CD4-positive, alpha-beta T cell treated with Interleukin-2 at 100 ng/mL for 4 hours (primary cell): ENCODE measurements at places on chromosomes 12 and 14.

- DNase-seq: no peak
Measured at GRCh38 chr14:95267306-95267705, 52.4 kb downstream of the CLMN start.

GRCh38 chr12:88375306-88376305 lies 204.7 kb downstream of the KITLG start:
- no peak for DNase-seq

GRCh38 chr12:25254271-25254880 lies 3.6 kb upstream of the KRAS start:
- no peak for DNase-seq

- peak; percentile 63 for DNase-seq
Measured at GRCh38 chr12:12807970-12808702, 5.0 kb upstream of the DDX47 start.

DNA sequence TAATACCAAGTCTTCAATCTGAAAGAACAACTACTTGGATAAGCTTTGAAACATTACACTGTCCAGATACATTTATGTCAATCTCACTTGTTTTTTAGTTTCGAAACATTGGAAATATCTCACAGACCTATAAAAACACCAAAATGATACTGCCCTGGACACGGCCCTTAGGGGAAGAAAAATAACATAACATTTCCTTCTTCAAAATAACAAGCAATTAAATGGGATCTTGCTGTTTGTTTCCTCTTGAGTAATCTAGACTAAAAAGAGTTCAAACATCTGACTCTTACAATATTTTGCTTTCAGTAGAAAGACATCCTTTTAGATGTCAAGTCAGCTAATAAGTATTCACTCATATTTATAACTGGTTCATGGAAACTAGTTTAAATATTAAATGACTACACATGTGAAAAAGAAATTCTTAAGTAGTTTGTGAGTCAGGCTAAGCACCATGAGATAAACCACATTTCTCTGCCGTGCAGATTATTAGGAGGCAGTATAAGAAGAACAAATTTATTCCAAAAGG lies 87.5 kb downstream of the EPS8 start:
- DNase-seq: no peak

- no peak for DNase-seq
Measured at GRCh38 chr14:104316121-104316722, 177.8 kb downstream of the KIF26A start.

- no peak for DNase-seq
Measured at GRCh38 chr14:25048170-25049016, 1.6 kb downstream of the STXBP6 start.

- DNase-seq: no peak
Measured at GRCh38 chr12:114415525-114415868, 9.6 kb upstream of the TBX5 start.

DNA sequence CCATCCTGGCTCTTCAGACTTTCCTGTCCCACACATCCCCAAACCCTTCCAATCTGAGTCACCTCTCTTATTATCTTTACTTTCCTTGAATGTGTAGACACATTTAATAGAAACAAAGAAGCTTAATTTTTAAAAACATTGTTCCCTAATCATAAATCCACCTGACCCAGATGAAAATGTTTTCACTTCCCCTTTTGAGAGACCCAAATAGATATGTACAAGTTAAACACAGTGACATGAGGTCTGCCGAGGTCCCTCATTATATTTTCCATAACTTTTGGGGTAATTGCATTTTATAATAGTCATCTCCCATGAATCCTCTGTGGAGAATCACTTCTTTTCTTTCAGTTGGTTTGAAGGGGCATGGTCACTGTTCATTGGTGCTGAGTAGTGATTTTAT lies 191.1 kb downstream of the GRIN2B start:
- no peak for DNase-seq

- DNase-seq: no peak
Measured at GRCh38 chr12:113946175-113946574, 19.9 kb downstream of the RBM19 start.

DNA sequence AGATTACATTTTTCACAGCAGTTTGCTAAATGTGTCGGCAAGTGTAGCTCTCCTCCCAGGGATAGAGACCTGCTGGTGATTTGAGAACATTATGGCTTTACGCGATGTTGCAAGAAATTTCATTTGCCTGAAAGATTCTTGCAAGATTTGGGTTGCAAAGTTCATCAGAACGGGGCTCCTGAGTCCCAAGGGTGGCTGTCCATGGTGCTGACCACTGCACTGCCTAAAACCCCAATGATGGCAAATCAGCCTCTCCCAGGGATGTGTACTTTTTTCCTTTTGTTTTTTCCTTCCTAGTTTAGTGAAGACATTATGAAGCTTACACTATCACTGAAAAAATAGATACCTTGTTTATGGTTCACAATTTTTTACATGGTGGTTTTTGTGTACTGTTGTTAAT lies 85.4 kb downstream of the WSCD2 start:
- DNase-seq: peak; percentile 3

- DNase-seq: no peak
Measured at GRCh38 chr12:31312431-31312830, 13.5 kb downstream of the SINHCAF start.

DNA sequence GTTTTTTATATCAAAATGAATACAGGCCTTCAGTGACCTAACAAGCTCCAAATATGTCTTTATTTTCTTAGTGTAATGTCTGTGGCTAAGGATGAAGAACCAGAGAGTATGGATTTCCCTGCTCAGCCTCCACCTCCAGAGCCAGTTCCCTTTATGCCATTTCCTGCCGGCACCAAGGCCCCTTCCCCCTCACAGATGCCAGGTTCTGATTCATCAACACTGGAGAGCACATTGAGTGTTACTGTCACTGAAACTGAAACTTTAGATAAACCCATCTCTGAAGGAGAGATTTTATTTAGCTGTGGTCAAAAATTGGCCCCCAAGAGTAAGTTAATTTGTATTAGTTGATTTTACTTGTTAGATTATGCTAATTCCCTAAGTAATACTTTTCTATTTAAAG lies 61.0 kb downstream of the KIAA0586 start:
- DNase-seq: no peak

DNA sequence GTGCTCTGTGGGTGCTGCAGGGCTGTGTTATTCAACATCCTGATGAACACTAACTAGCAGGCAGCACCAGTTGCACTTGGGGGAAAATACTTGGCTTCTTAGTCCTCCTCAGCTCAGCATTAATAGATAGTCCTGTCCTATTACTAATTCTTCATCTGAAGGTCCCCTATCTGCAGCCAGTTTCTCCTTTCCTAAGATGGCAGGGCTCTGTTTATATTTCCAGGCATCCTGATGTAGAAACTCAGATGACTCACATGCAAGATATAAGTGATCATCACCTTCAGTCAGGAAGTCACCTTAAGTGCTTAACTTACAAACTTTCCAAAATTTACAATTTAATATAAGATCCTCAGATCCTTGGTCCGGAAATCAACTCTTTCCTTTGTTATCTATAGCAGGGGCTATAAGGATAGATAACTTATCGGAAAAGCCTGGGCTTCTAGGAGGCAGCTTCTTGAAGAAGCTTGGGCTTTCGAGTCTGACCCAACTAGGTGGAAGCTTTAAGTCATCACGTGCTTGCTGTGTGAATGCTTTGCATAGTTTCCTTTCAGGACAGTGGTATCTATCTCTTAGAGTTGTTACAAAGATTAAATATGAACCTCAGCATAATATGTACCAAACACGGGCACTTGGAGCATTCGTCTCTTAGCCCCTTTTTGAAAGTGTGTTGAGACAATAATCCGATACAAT lies 181.0 kb upstream of the GRIP1 start:
- DNase-seq: no peak

- DNase-seq: no peak
Measured at GRCh38 chr14:88746052-88746451, 46.7 kb downstream of the EML5 start.

DNA sequence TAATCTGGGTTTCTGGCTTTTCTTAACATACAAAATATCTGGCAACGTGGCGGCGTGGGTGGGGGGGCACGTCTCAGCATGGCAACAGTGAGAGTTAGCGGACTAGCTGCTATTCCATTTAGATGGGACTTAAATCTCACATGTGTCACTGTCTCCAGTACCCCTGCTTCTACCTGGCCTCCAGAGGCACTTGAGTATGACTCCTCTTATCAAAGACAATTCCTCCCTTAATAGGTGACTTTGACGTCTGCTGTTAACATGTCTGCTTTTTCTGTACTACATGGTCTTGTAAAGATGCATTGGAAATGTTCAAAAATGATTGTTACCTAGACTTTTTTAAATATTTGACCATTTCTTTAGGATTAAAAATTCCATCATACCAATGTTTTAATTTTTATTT lies 456.2 kb downstream of the TMTC2 start:
- DNase-seq: no peak

DNA sequence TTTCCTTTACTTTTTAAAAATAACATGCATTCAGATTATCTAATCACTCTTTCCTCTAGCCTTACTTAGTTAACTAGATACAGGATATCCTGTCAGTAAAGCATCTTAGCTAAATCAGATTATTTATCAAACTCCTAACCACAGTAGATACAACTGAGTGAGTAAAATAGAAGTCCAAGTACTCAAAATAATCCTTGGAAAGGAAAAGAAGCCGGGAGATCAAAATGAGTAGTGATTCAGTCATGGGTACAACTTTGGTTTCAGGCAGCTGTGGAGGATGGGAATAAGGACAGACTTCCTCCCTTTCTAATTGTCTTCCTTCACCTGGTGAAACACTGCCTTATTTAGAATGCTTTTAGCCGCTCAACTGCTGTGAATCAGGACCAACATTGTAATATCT lies 29.4 kb downstream of the GNG2 start:
- DNase-seq: no peak

DNA sequence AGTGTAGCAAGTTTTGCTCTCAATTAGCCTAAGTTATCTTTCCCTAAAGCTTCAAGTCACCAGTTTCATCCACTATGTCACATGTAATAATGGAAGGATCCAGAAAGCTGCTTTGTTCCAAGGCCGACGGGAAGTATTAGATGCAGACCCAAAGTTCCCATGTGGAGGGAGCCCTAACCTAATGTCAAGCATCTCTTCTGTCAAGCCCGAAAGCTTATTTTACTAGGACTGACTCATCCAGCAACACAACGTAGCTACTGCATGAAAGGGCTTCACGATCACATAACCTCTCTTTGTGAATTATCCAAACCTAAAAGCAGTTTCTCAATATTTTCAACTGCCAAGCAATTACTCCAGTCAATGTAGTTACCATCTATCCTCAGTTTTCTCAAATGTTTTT lies 133.4 kb downstream of the SLC6A15 start:
- no peak for DNase-seq

GRCh38 chr14:91882369-91882768 lies 15.0 kb upstream of the TC2N start:
- DNase-seq: no peak

DNA sequence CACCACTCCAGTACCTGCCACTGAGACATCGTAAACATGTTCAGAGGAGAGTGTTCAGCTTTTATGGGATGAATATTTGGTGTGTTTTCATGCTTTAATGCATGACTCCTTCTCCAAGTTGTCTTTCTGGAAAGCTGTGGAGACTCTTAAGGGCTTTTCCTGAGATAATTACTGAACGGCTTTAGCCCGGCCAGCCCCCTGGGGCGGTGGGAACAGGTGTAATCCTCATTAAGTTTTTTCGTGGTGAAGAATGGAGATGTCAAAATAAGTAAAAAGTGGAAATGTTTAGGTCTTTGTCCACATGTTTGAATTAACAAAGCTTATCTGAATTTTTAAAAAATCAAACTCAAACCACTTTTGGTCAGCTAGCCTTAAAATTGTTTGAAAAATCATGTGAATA lies 1.5 kb downstream of the SYNE2 start:
- no peak for DNase-seq

- DNase-seq: no peak
Measured at GRCh38 chr14:37172024-37172869, at the start of gene SLC25A21. SLC25A21 (minus strand) TSS chr14:37172606.

DNA sequence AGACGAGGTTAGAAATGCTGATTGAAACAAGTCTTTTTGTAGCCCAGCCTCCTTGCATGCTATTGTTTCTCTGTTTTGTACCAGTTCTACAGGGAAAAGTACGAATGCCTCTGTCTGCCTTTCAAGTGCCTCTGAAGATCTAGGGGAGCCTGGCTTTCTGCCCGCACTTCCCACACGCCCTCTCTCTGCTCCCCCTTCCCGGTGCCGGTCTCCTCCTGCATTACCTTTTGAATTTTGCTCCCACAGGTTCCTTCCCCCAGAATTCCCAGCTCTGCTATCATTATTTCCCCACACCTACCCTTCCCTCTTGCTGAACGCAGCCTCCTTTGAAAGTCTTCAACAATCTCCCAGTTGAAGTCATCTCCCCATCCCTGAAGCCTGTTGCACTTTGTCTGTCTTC lies 689.7 kb downstream of the BCL11B start:
- no peak for DNase-seq

DNA sequence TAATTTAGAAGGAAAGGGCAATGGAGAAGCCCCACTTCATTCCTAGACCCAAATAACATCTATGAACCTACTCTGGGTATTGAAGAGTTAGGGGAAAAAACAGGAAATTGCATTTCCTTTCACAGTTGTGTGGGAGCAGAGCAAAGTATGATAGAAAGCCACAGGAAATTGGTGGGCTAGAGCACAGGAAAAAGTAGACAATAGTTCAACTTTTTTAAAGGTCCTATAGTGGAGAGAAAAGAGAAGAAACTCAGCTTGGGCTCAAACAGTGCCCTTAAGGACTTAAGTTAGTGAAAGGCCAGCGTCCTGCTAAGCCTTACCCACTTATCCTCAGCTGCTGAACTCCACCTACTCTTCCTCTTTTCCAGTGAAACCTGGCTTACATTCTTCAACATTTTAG lies 258.1 kb downstream of the DPY19L2 start:
- DNase-seq: no peak

DNA sequence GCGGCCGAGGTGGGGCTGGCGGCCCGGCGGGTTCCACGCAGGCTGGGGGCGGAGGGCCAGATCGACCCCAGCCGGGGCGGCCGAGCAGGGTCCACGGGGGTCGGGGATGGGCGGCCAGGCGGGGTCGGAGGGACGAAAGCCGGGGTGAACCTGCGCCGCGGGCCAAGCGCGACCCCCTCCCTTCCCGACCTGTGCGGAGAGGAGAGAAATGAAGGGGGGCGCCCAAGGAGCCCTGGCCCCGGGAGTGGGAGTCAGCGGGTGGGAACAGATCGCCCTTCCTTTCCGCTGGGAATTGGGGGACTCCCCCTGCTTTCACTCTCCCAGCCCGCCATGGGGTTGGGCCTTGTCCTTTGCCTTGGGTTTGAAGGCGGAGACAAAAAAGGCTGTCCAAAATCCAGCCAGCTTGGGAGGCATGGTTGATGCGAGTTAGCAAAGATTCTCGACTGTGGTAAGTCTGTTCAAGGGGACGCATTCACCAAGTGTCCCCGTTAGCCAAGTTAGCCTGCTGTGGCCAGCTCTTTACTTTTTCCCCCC lies 559 bp upstream of the CKAP4 start:
- no peak for DNase-seq

- DNase-seq: no peak
Measured at GRCh38 chr12:104048162-104048561, 1.8 kb downstream of the GLT8D2 start.

- DNase-seq: no peak
Measured at GRCh38 chr12:94247246-94247645, 98.9 kb downstream of the PLXNC1 start.
